Mesendoderm (in vitro differentiated cells): ENCODE measurements at places on chromosomes 3 and 15.

GRCh38 chr3:58693940-58694850 is 27.6 kb upstream of the FAM3D start:
- peaks cover 1% of the 10 kb centered on the region for H3K4me1 ChIP-seq
- H3K27me3 ChIP-seq = no peaks in the 10 kb centered on the region
- H3K4me3 ChIP-seq = no peak overlapping the region

DNA sequence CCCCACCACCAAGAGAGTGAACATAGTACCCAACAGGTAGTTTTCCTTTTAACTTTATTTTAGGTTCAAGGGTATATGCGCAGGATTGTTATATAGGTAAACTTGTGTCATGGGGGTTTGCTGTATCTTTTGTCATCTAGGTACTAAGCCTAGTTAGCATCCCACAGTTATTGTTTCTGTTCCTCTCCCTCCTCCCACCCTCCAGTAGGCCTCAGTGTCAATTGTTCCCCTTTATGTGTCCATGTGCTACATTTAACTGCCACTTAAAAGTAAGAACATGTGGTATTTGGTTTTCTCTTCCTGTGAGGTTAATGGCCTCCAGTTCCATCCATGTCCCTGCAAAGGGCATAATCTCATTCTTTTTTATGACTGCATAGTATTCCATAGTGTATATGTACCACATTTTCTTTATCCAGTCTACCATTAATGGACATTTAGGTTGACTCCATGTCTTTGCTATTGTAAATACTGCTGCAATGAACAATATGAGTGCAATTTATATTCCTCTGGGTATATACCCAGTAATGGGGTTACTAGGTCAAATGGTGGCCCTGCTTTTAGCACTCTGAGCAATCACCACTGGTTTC is 66.2 kb downstream of the ST3GAL6 start:
- H3K4me3 ChIP-seq = no peak overlapping the region
- no peaks in the 10 kb centered on the region for H3K36me3 ChIP-seq
- H3K27ac ChIP-seq = no peak overlapping the region

GRCh38 chr15:41878355-41878699 is 15.5 kb downstream of the SPTBN5 start:
- peaks cover 6% of the 10 kb centered on the region for H3K27me3 ChIP-seq
- no peak for DNase-seq
- H3K36me3 ChIP-seq = no peaks in the 10 kb centered on the region
- no peak overlapping the region for H3K4me3 ChIP-seq
- H3K4me1 ChIP-seq = no peaks in the 10 kb centered on the region
- no peak overlapping the region for H3K27ac ChIP-seq

DNA sequence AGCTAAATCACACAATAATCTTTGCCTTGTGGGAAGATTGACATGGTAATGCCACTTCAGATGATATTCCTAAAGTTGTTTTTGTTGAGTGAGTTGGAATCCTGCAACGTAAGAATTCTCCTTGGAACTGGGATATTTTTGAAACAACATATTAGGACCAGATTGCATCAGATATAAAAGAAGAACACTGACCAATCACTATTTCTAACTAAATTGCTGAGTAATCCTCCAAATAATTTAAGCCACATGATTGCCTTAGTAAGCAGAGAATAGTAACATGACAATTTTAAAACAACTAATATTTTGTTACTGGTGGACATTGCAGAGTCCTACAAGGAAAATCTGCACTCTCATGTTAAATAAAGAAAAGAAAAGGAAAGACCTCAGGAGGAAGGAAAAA is 353.9 kb upstream of the LMCD1 start:
- peaks cover 4% of the 10 kb centered on the region for H3K4me1 ChIP-seq
- H3K4me3 ChIP-seq = no peak overlapping the region
- no peak overlapping the region for H3K27ac ChIP-seq
- no peak for DNase-seq

DNA sequence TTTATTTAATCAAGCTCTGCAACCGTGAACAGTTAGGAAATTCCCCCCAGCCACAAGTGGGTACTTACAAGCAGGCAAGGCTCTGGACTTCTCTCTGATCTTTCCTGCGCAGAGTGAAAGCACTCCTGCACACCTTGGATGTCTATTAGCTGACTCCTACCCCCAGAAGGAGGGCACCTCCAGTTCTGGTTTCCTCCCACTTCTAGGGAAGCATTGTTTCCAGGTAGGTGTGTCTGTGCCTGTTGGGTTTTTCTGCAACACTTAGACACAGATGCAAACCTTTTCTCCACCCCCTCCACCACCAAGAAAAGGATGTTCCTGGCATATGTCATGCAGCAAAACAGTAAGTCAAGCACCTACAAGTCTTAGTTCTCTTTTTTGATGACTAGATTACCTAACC is at the start of gene ZBED2:
TSS of gene ZBED2 (minus strand) at position 115 of the 400 bp plus-strand sequence. CDS start 1,145 bp downstream, outside the sequence.
- no peaks in the 10 kb centered on the region for H3K4me1 ChIP-seq
- H3K36me3 ChIP-seq = no peaks in the 10 kb centered on the region
- DNase-seq = no peak
- no peak within 1 kb of the TSS for H3K27ac ChIP-seq
- H3K4me3 ChIP-seq = no peak within 1 kb of the TSS
- no peaks in the 10 kb centered on the region for H3K27me3 ChIP-seq

- H3K27me3 ChIP-seq = no peaks in the 10 kb centered on the region
- no peaks in the 10 kb centered on the region for H3K4me1 ChIP-seq
These were observed 32.9 kb upstream of the BLM start for GRCh38 chr15:90684281-90684680.

- H3K4me3 ChIP-seq = no peak overlapping the region
- no peaks in the 10 kb centered on the region for H3K27me3 ChIP-seq
- no peaks in the 10 kb centered on the region for H3K4me1 ChIP-seq
These were observed 112.9 kb upstream of the ARHGEF3 start for GRCh38 chr3:56914646-56915045.
